GM13977 (cell line): ENCODE measurements at places on chromosomes 5 and 9.

DNA sequence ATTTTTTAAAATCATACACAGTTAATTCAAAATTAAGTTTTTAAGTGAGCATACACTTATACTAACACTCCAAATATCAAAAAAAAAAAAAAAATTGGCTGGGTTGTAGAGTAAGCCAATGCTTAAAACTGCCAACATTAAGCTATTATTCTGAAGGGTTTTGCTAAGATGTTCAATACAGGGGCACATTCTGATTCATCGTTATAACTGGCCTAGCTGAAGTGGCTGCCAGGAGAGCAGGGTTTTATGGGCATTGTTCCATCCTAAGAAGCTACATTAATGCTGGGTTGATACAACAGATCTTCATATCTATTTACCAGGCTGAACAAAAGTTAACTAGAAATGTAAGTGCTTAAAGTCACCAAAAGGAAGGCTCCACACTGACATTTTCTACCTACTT is 13.4 kb downstream of the ELAVL2 start:
- DNase-seq = no peak

GRCh38 chr9:92341578-92341977 is 15.8 kb downstream of the CENPP start:
- DNase-seq = no peak

DNA sequence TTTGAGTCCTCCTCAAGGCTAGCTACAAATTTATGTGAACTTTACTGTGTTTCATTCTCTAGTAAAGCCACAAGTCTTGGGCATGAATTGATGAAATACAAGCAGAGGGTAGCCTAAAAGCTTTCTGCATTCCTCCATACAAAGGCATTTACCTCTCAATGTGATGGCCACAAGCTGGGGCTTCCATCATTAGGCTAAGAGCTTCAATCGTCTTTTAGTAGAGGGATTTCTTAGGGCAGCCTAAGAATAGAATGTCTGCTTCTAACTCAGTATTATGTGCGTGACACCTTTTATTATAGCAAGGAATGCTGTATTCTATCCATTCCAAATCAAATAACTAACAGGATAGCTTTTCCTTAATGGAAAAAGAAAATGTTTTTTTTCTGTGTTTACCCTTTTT is 3.7 kb downstream of the PLAC8L1 start:
- DNase-seq = no peak

DNA sequence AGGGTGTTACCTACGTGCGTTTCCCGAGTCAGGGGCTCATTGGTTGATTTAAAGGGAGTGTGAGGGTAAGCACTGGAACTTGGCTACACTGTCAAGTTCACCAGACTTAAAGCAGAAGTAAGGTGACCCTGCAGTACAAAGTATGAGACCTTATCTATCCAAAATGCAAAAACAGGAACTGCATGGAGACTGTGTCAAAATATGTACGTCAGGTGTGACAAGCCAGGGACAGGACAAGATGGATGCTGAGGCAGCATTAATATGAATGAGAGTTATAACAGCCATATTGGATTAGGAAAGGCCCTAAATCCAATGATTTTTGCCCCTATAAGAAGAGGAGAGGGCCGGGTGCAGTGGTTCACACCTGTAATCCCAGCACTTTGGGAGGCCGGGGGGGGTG is 15.4 kb upstream of the SUSD3 start:
- no peak for DNase-seq

DNA sequence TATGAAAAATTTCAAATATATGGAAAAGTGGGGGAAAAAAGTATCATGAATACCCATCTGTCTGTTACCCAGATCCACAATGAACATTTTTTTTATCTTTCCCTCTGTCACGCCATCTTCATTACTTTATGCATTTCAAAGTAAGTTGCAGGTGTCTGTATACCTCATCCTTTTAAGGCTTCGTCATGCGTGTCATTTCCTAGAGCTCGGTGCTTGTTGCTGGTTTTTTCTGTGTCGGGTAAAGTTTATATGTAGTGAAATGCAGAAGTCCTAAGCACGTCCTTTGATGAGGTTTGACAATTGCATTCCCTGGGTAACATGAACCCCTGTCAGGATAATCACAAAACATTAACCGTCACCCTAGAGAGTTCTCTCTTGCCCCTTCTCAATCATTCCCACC is 52.1 kb downstream of the DAPK1 start:
- no peak for DNase-seq

GRCh38 chr5:109316634-109317033 is 93.1 kb downstream of the PJA2 start:
- DNase-seq = no peak

DNA sequence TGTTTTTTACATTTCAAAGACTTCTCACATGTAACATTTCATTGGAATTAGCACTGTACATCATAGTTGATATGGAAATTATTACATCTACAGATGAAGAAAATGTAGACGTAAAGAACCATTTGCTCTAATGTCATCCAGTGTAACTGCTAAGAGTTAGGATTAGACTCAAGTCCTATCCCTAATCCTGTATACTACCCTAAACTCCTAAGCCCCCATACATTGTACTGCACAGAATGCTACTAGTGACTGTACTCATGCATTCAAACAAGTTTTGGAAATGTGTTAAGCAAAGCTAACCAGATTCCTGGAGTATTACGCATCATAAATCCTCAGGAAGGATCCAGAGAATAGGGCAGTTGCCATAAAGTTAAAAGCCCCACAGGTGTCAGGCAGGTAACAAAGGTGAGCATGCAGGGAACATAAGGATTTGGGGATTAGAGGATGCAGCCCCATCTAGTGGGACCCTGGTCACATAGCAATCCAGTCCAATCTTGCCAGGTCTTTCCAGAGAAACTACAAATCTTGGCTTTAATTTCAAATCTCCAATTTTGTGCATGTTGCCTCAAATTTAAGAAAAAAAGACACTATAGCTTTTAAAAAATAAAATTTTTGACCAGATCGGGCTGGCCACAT is 32.0 kb downstream of the HAVCR1 start:
- DNase-seq = no peak

DNA sequence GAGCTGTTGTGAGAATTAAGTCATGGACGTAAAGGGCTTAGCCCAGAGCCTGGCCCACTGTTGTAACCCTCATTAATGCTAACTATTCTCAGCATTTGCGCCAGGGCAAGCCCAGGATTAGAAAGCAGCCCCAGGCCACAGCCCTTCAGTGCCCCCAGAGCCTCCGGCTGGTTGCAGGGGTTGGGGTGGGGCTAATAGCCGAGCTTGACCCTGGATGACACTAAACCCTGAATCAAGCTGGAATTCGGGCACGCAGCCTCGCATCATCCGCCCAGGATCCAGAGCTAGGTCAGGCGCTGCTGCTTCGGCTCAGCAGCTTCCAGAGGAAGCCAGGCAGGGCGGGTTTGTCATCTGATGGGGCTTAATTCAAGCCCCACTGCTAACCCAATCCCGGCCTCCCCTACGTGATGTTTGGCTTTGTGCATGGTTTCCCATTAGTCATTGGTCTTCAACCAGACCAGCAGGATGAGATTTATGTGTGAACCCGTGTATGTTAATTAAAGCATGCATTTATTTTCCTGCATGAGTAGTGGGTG is 1.2 kb upstream of the MEGF9 start:
- DNase-seq = no peak

- no peak for DNase-seq
Measured at GRCh38 chr5:10468256-10468655, 26.6 kb downstream of the ROPN1L start.

- DNase-seq = no peak
Measured at GRCh38 chr5:127999909-128000308, 83.7 kb upstream of the SLC12A2 start.

DNA sequence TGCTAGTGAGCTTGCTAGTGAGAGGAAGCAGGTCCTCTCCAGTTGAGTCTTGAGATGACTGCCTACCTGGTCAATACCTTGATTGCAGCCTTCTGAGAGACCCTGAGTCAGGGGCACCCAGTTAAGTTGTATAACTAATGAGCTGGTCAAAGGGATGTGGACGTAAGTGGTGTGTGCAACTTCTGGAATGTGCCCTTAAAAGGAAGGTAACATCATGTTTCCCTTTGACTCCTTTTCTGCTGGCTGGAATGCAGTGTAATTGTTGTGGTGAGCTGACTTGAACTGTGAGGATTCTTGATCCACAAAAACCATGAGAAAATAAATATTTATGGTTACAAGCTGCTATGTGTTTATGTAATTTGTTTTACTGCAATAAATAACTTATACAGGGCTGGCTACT is 2.4 kb upstream of the SNX2 start:
- no peak for DNase-seq

DNA sequence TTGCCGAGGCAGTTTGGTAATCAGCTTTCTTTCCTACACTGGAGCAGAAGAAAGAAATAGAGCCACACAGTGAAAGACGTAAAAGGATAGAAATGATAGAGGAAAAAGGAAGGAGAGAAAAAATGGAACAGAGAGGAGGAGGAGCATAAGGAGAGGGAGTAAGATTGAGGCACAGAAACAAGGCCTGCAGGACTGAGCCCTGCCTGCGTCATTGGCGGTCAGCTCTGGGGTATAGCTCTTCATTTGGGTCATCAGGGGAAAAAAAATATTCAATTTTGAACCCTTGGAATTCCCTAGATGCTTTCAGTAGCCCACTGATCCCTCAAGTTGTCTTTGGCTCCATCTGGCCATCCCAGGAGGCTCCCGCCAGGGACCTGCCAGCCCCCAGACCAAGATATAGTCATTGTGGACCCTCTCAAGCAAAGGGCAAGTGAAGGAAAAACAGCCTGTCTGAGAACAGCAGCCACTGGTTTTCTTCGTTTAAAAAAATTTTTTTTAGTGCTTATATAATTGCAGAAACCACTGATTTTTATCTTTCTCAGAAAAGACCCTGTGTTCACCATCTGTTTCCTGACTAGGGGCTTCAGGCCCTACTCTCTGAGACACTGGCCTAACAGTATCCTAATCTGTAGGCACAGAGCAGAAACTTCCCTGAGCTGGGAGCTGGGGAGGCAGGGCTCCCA is 31.3 kb upstream of the MATR3 start:
- DNase-seq = no peak

- DNase-seq = no peak
Measured at GRCh38 chr5:142317753-142318152, 7.1 kb downstream of the SPRY4 start.

- no peak for DNase-seq
Measured at GRCh38 chr5:8013948-8014710, 145.2 kb downstream of the MTRR start.

DNA sequence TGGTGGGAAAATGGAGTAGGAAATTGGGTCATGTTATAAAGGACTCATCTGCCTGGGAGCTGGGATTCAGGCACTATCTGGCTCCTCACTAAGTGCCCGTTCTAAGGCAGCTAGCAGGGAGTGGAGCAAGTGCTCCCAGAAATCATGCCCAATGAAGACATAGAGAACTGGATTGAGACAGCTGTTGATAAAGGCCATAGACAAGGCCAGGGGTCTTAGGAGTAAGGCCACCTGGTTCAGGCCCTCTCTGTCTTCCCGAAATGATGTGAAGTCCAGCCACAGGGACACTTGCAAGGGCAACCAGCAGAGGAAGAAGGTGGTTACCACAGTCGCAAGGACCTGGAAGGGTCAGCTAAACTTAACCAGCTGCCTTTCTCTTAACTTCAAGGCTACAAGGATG is 20.1 kb upstream of the SPINK1 start:
- no peak for DNase-seq

DNA sequence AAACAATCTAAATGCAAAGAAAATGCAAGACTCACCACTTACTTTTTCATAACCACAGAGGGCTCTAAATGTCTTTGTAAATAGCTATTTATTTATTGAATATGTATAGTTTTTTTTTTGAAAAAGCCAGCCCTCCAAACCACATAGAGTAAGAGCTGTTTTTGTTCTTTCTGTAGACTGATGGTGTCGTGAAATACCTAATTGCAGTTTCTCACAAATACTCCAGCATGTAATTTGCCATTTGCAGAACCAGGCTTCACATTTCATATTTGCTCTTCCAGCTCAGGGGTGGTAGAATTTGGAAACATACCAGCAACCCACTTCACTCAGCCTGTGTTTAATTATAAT is 159.8 kb downstream of the TMC1 start:
- DNase-seq = no peak

- no peak for DNase-seq
Measured at GRCh38 chr5:161513942-161514341, 32.6 kb downstream of the GABRB2 start.
